GM23248 (cell line): ENCODE measurements at places on chromosomes 6 and 20.

GRCh38 chr20:51529081-51529681, 13.3 kb downstream of the NFATC2 start:
- peak; percentile 13 for DNase-seq

DNA sequence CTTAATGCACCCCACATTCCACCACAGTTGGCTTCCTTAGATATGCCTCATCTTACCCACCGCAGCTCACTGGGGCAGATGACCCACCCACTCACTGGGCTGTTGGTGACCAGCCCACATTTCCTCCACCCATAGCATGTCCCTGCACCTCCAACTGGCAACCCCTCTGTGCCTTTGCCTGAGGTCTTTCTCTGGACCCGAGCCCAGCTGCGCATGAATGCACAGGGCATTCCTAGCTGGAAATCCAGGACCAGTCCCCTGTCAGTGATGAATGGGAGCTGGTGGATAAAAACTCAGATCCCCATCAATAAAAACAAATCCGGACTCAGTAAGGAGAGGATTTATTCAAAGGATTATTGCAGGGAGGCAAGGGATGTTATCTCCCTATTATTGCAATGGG, 75.0 kb downstream of the ISM1 start:
- no peak for DNase-seq

DNA sequence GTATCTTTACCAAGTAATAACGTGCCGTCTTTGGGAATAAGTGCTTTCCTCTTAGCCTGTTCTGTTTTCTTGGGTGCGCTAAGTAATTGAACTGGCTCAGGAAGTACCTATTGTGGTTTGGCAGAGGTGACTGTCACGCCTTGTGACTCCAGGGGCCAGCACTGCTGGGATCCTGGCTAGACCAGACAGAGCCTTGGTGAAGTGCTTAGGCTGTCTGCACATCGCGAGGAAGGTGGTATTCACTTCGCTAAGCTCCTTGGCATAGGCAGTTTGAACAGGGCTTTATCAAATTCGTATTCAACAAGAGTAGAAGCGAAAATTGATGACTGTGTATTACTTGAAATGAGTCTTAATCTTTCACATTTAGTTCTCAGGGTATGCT, 17.6 kb downstream of the PRDM1 start:
- DNase-seq = no peak

DNA sequence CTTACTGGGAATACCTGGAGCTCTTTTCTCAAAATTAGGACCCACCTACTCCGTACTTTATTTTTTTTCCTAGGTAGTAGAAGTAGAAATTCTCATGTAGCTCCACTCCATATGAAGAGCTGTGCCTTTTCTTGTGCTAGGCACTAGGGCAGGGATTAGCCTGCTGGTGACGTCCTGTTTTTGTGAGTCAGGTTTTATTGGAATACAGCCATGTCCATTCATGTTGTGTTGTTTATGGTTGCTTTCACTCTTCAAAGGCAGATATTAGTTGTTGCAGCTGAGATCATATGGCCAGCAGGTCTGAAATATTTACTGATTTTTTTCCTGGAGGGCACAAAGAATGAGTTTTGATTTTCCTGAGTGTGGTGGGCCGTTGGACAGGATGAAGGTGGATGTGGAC, 20.5 kb downstream of the XRN2 start:
- DNase-seq = peak; percentile 86

- peak; percentile 76 for DNase-seq
Observed at GRCh38 chr6:129923530-129924250, 62.6 kb upstream of the TMEM244 start.

- DNase-seq = peak; percentile 7
Observed at GRCh38 chr6:49406250-49406970, 56.6 kb downstream of the MMUT start.
